ENCODE measurements at places on chromosomes 13 and 19.
A peak's percentile ranks its signal among the peaks of the same experiment; 100 is the strongest.

- no peak for DNase-seq
Observed at GRCh38 chr13:110306340-110306959, 507 bp downstream of the COL4A1 start.

GRCh38 chr13:92436924-92437323 lies 789.7 kb upstream of the GPC6 start:
- peak; percentile 43 for DNase-seq

- no peak for DNase-seq
Observed at GRCh38 chr19:48959341-48960239, 4.9 kb downstream of the BAX start.

GRCh38 chr19:19429361-19429760 lies 23.9 kb downstream of the GATAD2A start:
- no peak for DNase-seq

DNA sequence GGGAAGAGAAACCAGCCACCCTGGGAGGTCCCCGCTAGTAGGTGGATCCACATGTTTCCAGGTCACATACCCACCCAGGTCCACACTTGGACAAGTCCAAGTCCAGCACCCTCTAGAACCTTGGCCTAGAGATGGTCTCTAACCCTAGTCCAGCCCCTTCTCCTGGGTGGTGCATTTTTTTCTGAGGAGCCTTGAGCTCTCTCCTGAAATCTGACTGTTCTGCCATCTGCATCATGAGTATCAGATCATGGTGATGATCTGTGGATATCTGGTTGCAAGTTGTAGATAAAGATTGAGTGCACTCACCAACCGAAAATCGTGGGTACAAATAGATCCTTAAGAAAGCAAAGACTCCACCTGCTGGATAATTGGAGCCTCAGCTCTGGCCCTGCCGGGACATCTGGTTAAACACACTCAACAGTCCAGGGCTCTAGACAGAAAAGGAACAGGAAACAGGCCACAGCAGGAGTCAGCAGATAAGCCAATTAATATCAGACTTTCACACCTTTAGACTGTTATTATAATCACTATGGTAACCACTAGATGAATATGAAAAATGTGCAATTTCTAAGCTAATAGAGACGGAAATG lies 41.1 kb downstream of the GPR12 start:
- peak; percentile 43 for DNase-seq

- no peak for DNase-seq
Observed at GRCh38 chr13:33882804-33883203, 64.9 kb downstream of the RFC3 start.

DNA sequence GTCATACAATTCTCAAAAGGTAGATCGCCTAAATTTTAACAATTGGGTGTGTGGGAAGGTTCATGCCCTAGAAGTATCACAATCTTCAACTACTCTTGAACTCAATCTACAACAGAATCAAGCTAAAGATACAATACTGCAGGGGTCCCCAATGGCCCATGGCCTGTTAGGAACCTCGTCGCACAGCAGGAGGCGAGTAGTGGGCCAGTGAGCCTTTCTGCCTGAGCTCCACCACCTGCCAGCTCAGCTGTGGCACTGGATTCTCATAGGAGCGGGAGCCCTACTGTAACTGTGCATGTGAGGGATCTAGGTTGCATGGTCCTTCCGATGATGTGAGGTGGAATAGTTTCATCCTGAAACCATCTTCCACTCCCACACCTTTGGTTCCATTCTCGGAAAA lies 230.6 kb downstream of the KLF12 start:
- DNase-seq, result peak; percentile 29

DNA sequence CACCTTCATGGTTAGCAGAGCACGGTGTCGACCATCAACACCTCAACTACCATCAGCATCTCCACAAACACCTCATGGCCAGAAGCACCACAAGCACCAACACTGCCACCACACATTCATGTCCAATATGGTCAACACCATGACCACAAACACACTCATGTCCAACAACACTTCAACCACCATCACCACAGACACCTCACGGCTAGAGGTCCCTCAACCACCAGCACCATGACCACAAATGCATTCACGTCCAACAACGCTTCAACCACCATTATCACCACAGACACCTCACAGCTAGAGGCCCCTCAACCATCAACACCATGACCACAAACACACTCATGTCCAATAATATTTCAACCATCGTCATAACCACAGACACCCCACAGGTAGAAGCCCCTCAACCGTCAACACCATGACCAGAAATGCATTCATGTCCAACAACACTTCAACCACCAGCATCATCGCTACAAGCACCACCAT lies 10.2 kb downstream of the TRAPPC5 start:
- DNase-seq, result no peak

- DNase-seq, result no peak
Observed at GRCh38 chr13:43284162-43284561, 260.8 kb downstream of the DNAJC15 start.

- DNase-seq, result no peak
Observed at GRCh38 chr19:13150931-13151604, 857 bp downstream of the IER2 start.

DNA sequence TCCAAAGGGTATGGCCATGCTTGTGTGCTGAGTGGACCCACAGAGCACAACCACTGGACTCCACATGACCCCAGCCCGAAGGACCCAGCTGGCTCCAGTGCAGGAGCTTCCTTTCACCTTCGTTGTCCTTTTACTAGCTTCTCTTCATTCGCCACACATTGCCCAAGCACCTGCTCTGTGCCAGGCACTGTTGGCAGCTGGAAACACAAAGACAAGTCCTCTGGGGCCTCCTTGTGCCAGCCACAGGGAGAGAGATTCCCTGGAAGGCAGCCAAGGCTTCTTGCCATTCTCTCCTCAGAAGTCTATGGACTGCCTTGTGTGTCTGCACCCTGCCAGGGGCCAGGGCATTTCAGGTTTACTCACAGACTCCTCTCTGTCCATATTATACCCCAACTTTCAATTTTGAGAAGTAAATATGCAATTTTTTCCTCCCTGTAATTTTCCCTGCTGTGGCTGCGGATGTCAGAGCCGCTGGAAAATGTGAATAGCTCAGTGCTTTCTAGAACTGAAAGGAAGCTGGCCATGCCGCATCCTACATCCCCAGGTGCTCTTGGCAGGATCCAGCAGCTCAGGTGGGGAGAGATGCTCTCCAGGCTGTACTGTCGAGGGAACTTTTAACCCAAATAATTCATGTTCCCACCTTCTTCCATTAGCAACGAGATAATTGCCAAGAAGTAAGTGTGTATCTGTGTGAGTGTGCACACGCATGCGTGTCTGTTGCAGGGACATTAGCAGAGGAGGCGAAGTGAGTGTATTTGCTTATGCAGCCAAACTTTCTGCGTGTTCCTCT lies 57.2 kb downstream of the CHST8 start:
- peak; percentile 94 for DNase-seq

GRCh38 chr19:3620145-3620816 lies 6.3 kb downstream of the CACTIN start:
- DNase-seq, result no peak

- DNase-seq, result no peak
Observed at GRCh38 chr13:62595976-62596375, 1180.3 kb upstream of the PCDH20 start.

GRCh38 chr19:1125601-1126467 lies 22.0 kb downstream of the GPX4 start:
- no peak for DNase-seq

GRCh38 chr19:18223860-18224524 lies 2.2 kb downstream of the PDE4C start:
- DNase-seq, result peak; percentile 19

DNA sequence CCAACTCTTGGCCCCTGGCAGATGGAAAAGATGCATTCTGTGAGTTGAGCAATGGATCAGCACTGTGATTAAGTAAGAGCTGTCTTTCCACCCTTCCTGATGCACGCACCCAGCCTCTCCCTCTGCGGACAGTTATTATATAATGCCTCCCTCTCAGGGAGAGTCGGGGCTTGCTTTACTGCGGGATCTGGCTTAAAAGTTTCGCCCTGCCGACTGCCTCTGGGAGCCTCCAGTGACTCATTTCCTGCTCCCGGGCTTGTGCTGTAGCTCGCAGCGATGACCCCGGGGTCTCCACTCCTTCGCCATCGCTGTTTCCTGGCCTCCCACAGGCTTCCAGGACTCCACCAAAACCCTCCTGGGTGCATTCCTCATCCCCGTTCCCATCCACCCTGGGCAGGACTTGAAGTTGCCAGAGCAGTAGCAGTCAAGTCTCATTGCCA lies 107.4 kb upstream of the SLC7A1 start:
- no peak for DNase-seq

DNA sequence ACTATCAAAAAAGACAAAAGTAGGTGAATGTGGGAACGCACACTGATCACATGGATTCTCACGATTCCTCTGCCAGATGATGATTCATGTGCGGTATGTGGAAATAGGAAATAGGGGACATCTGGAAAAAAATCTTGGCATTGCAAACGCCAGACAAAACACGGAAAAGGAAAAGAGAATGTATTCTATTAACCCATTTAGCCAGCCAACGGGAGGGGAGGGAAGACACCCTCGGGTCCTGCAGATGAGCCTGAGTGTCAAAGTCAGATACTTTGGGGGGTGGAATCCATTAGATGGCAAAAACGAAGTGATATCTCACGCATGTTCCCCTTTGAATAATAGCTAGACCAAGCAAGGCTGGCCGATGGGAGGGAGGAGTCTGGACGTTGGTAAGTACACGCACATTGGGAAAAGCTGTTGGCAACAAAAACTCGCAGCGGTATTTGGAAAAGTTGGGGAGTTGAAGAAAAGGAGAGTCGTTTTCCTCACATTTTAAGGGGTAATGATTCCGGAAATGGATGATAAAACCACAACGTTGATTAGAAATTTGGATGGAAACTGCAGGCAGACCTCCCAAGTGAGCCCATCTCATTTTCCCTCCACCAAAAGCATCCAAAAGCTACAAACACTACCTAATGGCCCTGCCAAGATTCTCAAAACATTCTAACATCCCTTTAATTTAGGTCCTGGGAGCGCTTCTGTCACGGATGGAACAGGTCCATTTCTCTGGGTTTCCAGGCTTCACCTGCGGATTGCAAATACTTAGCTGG lies 73.6 kb downstream of the COL4A1 start:
- no peak for DNase-seq

DNA sequence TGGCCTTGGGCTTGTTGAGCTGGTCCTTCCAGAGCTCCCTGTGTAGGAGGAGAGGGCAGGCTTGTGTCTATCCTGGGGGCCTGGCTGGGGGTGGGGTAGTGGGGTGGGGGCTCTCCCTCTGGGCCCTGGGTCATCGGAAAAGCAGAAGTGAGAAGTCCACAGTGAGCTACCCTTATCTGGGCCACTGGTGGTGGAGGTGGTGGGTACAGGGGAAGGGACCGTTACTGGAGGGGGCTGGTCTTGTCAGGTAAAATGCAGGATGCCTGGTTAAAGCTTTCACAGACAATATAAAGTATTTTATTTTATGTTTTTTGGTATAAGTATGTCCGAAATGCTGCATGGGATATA lies 342 bp upstream of the SIGLEC10 start:
- no peak for DNase-seq

- peak; percentile 85 for DNase-seq
Observed at GRCh38 chr19:40806423-40807146, 7.6 kb downstream of the EGLN2 start.

DNA sequence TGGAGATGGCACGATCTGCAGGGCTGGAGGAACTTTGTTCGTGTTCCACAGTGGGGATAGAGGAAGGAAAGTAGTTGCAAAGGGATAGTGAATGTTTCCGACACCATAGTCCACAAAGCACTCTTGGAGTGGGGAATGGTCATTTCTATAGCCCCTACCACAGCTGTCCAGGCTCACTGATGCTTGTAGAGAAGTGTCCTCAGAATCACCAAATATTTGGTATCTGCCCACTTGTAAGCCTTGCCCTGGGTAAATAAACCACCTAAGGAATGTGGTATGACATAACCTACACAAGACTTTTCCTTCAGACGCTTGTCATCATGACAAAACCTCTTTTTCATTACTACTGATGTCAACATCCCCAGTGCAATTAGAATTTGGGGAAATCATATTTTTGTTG lies 686.5 kb upstream of the ARGLU1 start:
- no peak for DNase-seq

DNA sequence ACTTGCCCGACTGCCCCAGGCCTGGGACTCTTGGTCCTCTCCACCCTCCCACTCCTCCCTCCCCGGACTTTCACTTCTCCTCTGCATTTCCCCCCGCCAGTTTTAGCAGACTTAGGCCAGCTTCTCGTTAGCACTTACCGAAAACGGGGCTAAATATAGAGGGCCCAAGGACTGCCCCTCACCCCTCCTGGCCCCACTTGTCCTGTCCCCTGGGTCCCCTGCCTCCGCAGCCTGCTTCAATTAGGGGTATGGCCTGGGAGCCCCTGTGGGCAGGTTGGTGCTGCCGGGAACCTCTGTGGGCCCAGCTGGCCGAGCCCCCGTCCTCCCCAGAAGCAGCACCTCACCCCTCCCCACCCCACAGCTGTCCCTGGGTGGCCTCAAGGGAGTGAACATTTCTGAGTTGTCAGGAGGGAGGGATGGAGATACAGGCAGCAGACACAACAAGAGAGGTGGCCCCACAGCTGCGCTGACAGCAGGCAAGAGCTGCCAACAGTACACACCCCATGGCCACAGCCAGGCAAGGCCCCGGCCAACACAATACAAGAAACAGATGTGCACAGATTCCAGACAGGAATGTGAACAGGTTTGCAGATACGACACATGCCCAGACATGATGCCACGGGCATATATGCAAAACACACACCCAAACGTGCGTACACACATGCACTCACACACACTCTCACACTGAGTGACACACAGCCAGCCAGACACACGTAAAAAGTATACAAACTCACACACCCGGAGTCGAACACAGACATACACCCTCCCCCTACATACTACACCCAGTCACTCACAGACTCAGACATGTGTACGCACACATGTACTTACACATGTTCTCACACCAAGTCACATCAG lies 2.6 kb downstream of the POU2F2 start:
- no peak for DNase-seq

GRCh38 chr13:84865783-84866221 lies 933.4 kb downstream of the SLITRK6 start:
- peak; percentile 83 for DNase-seq

- no peak for DNase-seq
Observed at GRCh38 chr19:21750586-21751128, 16.7 kb downstream of the ZNF100 start.

DNA sequence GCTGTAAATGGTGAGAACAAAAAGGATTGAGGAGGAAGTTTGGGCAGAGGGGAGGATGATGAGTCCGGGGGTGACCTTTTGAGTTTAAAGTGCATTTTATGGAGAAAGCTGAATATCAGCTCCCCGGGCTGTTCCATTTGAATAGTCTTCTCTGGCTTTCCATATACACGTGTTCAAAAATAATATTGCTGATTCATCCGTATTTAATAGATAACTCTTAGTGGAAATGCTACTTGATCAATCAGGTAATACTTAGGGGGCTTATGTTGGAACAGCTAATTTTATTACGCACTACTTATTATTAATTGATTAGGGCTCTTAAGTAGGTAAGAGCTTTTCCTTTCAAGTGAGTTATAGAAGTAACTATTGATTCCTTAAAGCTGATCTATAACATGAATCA lies 76.4 kb downstream of the ERCC5 start:
- no peak for DNase-seq

GRCh38 chr13:100298116-100298681 lies 209.3 kb downstream of the PCCA start:
- no peak for DNase-seq
